ENCODE measurements at places on chromosomes 3 and 15. TPM values are rescaled to one million over a fixed set of nuclear protein-coding genes. Genes with fewer than 3 reads are reported as not detected.

Gene PRKCD
- 18.3 TPM for total RNA-seq

Gene ANKUB1
- total RNA-seq, result not detected

Gene GRK7
- total RNA-seq, result not detected

Gene LRRC31
- total RNA-seq, result not detected

Gene CKMT1B
- not detected for total RNA-seq

Gene TGM4
- not detected for total RNA-seq

Gene CPNE9
- total RNA-seq, result not detected

Gene RARRES1
- not detected for total RNA-seq

Gene SEMA5B
- not detected for total RNA-seq

Gene SPSB4
- not detected for total RNA-seq

Gene CYP1A1
- total RNA-seq, result 5.6 TPM

Gene TRPM7
- total RNA-seq, result 41.1 TPM

Gene CCK
- not detected for total RNA-seq

Gene MTFMT
- total RNA-seq, result 15.3 TPM

Gene CMTM8
- 7.5 TPM for total RNA-seq

Gene CPLX3
- total RNA-seq, result not detected

Gene NMNAT3
- 0.73 TPM for total RNA-seq

Gene TTBK2
- 13.1 TPM for total RNA-seq

Gene GOLGA8H
- not detected for total RNA-seq

Gene RETNLB
- not detected for total RNA-seq

Gene MNS1
- not detected for total RNA-seq

Gene UBXN7
- 54.9 TPM for total RNA-seq

Gene NFKBIZ
- 74.8 TPM for total RNA-seq

Gene WDR72
- total RNA-seq, result not detected

Gene TMIE
- 2.7 TPM for total RNA-seq

Gene SLC28A2
- not detected for total RNA-seq

Gene CDC25A
- 16.3 TPM for total RNA-seq

Gene C15orf62
- 1.5 TPM for total RNA-seq

Gene TFDP2
- 26.0 TPM for total RNA-seq

Gene TGM5
- not detected for total RNA-seq

Gene RHCG
- total RNA-seq, result not detected

Gene GOLGA6L4
- total RNA-seq, result 0.75 TPM

Gene HYAL1
- 0.24 TPM for total RNA-seq

Gene ITIH4
- total RNA-seq, result 11.8 TPM

Gene IGSF11
- 0.99 TPM for total RNA-seq

Gene C3orf52
- 2.9 TPM for total RNA-seq

Gene LOXL1
- 1.9 TPM for total RNA-seq

Gene CLRN1
- total RNA-seq, result not detected

Gene CLDN18
- total RNA-seq, result not detected

Gene ETV5
- total RNA-seq, result 2.3 TPM

Gene ITPKA
- 0.33 TPM for total RNA-seq

Gene NUSAP1
- total RNA-seq, result 210 TPM

Gene GABRB3
- total RNA-seq, result 0.07 TPM

Gene CLDN16
- not detected for total RNA-seq

Gene PIERCE2
- 0.35 TPM for total RNA-seq

Gene CCR4
- total RNA-seq, result 30.8 TPM

Gene ALDH1L1
- total RNA-seq, result not detected

Gene CCR8
- 0.36 TPM for total RNA-seq

Gene TNNC1
- total RNA-seq, result 1.9 TPM

Gene FBXW12
- not detected for total RNA-seq

Gene OCA2
- total RNA-seq, result not detected

Gene SLC2A2
- total RNA-seq, result not detected

Gene APH1B
- 9.9 TPM for total RNA-seq

Gene BOC
- total RNA-seq, result not detected

Gene GP5
- 4.9 TPM for total RNA-seq

Gene ADAMTS9
- not detected for total RNA-seq
